ENCODE measurements at places on chromosomes 1 and 21. TPM values are rescaled to one million over a fixed set of nuclear protein-coding genes. Genes with fewer than 3 reads are reported as not detected.

Gene SLC25A34
- total RNA-seq, result 2.6 TPM

Gene PDE4B
- total RNA-seq, result 16.8 TPM

Gene PADI4
- 13.8 TPM for total RNA-seq

Gene ADAMTS1
- 101 TPM for total RNA-seq

Gene ZNF695
- total RNA-seq, result 1.0 TPM

Gene DCST1
- not detected for total RNA-seq

Gene TMEM269
- 0.17 TPM for total RNA-seq

- DNase-seq, result no peak
Observed at GRCh38 chr1:83701355-83701754, 297.6 kb downstream of the TTLL7 start.

- no peak for DNase-seq
Observed at GRCh38 chr1:212621949-212622305, 13.4 kb downstream of the ATF3 start.

DNA sequence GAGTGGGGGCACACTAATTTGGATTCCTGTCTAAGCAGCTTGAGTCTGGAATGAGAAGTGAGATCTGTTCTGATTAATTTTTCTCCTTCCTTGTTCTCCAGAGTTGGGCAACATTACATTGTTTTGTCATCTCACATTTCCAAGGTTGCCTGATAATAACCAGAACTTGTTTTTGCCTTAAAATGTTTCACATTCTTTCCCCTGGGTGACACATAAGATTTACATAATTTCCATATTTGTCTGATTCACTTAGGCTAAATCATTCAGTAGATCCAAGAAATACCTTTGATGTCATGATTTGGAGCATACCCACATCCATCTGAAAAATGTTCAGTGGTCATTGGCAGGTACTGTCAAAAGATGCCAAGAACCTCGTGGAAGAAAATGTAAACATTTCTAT lies 60.3 kb downstream of the XCL2 start:
- no peak for DNase-seq

GRCh38 chr1:201447903-201448871 lies 20.8 kb downstream of the PHLDA3 start:
- DNase-seq, result peak; percentile 71

DNA sequence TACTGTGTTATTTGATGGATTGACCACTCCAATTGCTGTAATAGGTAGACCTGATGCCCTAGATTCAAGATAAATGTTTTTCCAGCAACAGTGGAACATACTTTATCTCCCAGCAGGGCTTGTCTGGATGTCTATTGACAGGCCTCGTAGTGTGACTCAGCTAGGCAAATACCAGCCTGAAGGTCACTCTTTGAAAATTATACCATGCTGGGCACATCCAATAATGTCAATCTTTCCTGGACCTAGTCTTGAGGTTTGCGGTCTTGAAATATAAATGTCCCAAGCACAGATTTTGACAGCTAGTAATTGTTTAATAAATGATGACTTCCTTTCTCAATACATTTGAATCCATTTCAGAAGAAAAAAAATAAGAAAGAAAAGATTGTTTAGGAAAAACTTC lies 1138.0 kb upstream of the TMPRSS15 start:
- no peak for DNase-seq

- DNase-seq, result no peak
Observed at GRCh38 chr1:245921417-245921816, 585.7 kb downstream of the SMYD3 start.

GRCh38 chr21:42553435-42553834 lies 39.8 kb downstream of the SLC37A1 start:
- DNase-seq, result no peak

GRCh38 chr1:246078126-246078887 lies 428.8 kb downstream of the SMYD3 start:
- DNase-seq, result no peak

GRCh38 chr1:48291421-48291820 lies 68.9 kb downstream of the SLC5A9 start:
- no peak for DNase-seq

GRCh38 chr1:40036574-40036973 lies 4.0 kb upstream of the CAP1 start:
- DNase-seq, result peak; percentile 59

DNA sequence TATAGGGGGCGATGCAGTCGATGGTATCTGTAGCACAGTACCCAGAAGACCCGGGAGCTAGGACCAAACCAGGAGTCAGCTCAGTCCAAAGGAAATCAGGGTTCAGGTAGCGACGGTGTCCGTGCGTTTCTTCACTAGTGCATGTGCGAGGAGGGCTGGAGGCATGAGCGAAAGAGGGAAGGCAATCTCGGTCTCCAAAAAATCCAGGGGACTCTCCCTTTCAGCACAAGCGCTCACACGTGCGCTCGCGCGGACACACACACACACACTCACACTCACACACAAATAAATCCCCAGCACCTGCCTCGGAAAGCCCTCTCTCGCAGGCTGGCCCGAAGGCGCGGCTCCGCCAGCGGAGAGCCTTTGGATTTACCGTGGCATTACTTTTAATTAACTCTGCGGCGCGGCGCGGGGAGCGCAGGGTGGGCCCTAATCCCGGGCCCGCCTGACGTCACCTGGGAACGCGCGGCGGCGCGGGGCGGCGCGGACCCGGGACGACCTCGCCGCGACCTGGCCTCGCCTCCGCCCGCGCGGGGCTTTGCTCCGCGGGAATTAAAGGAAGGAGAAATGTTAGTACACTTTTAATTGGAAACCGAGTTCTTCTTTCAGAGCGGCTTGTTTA lies 121.2 kb downstream of the LMX1A start:
- DNase-seq, result no peak

DNA sequence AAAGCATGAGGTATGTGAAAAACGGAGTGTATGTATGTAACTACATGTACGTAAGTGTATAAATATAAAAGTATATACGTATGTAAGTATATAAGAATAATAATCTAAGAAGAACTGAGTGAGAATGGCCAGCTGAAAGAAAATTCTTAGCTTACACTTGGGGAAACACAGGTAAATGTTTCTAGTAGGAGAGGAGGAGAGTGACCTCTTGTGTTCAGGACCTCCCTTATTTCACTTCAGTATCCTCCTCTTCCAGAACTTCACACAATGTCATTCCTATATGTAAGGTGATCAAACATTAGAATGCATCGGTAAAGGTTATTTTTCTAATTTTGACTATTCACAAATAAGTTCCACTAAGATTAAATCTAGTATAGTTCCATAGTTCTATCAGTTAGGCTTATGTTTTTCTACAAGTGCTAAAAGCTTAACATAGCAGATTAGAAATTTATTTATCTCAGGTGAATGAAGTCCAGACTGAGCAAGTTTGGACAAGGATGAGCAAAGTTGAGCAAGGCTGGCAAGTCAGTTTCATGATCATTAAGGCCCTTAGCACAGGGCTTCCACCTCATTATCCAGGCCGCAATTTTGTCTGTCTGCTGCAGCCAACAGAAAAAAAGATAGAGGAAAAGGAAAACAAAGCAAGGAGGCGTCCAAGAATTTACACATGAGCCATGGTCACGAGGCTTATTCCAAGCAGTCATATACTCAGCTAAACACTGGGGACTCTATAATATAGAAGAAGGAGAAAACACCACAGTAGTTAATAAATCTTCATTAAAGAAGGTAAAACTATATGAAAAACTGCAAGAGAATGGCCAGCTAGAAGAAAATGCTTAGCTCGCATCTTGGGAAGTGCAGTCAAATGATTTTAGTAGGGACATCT lies 7.1 kb upstream of the MROH9 start:
- peak; percentile 6 for DNase-seq

Data from left lung (tissue), 14 donors.